ENCODE measurements at places on chromosomes 4 and X.

DNA sequence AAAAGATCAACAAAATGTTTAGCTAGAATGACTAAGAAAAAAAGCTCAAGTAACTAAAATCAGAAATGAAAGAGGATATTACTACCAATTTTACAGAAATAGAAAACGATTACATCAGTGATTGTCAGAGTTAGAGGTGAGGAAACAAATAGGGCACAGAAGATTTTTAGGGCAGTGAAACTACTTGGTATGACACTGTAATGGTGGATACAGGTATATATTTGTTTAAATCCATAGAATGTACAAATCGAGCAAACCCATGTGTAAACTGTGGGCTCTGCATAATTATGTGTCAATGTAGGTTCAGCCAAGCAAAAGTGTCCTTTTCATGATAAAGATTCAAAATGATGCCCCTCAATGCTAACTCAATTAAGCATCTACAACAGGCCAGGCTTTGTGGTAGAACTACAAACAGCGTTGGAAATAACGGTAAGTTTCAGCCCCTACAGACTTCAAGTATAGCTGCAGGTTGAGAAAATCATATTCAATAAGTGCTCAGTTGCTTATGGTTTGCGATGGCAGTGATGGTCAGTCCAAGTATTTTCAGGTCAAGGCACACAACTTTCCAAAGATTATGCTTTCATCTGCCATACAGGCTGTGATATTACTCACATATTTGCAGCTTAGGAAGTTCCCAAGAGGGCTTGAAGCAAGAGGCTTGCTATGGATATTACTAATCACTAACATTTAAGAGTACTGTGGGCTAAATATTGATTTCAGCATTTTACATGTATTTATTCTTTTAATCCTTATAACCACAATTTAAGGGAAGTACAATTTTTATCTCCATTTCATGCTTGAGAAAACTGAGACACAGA, 158.6 kb downstream of the TET2 start:
- no peak for DNase-seq

DNA sequence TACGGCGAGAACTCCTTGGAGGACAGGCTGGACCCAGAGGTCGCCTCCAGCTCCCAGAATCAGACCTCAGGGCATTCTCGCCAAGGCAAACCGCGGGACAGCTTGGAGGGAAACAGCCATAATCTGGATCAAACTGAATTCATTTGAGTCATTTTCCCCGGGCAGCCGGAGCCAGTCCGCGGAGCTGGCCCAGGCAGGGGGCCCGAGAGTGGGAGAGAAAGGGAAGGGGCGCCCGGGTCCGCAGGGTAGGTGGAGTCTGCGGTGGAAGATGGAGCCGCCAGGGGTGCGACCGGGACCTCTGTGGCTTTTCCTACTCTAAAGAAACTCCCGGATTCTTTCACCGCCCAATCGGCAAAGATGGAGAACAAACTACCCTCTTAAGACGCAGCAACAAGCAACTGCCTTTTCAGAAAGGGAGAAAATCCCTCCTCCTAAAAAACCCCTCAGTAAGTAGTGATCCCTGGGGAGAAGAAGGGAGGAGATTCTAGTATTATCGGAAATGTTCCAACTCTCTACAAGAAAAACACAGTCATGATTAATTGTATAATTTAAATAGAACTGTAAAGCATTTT, 5.2 kb downstream of the NKX3-2 start:
- no peak for DNase-seq

GRCh38 chrX:40083120-40083978, 14.4 kb downstream of the BCOR start:
- DNase-seq: no peak

DNA sequence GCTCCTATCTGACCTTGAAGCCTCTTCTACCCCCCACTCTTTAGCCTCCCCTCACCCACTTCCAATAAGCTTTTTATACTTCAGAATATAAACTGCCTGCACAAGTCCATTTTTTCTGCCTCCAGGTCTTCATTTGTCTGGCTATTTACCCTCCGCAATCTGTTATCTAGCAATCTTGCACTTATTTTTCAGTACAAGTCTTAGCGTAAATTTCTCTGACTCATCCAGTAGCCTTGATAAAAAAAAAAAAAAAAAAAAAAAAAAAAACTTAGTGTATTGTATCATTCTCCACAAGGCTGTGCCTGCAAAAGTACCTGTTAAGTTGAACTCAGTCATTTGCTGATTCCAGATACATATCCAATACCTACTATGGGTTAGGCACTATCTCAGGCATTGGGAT, 219.5 kb upstream of the DKK2 start:
- DNase-seq: no peak

- no peak for DNase-seq
Observed at GRCh38 chrX:20499763-20500162, 233.1 kb upstream of the RPS6KA3 start.

GRCh38 chr4:94400191-94400590, 51.6 kb upstream of the PDLIM5 start:
- DNase-seq: no peak

GRCh38 chr4:155099231-155099630, 109.2 kb upstream of the NPY2R start:
- DNase-seq: no peak

GRCh38 chr4:40193016-40193571, 3.7 kb upstream of the RHOH start:
- no peak for DNase-seq

GRCh38 chr4:115433491-115433890, 320.1 kb upstream of the NDST4 start:
- DNase-seq: no peak

DNA sequence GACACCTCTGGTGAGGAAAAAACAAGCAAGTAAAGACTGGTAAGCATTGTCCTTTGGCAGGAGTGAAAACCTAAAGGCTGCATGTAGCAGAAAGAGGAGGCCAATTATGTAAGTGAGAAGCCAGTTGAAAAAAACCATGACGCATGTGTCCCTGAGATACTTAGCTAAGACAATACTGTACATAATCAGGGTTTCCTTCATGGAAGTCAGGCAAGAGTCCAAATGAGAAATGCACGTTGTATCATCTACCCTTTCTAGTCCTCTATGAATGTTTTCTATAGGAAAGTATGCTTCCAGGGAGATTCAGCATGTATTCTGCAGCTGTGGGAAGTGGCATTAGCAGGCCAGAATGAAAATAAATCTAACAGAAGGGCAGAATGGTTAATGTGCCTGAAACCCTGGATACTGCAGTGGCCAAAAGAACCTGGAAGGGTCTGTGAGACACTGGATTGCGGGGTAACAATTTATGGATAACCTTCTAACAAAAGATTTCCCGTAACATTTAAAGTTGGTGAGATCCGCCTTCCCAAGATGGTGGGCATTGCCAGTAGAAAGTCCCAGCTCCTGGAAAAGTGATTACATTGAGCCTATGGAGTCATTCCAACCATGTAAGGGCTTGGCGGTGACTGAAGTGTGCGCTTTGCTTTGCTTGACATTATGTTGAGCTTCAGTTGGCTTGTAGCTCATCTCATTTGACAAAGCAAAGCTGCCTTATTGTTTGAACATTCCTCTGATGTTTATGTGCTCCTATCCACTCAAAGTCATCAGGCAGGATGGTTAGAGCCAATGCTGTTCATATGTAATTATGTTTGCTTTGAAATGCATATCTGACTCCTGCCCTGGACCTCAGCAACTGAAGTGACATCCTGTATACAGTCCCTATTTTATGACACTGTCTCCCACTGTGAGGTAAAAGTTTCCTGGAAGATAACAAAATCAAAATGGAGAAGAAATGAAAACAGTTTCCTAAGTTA, 200.4 kb downstream of the ARHGAP24 start:
- no peak for DNase-seq

GRCh38 chrX:129478516-129478915, 44.8 kb downstream of the SMARCA1 start:
- DNase-seq: no peak

DNA sequence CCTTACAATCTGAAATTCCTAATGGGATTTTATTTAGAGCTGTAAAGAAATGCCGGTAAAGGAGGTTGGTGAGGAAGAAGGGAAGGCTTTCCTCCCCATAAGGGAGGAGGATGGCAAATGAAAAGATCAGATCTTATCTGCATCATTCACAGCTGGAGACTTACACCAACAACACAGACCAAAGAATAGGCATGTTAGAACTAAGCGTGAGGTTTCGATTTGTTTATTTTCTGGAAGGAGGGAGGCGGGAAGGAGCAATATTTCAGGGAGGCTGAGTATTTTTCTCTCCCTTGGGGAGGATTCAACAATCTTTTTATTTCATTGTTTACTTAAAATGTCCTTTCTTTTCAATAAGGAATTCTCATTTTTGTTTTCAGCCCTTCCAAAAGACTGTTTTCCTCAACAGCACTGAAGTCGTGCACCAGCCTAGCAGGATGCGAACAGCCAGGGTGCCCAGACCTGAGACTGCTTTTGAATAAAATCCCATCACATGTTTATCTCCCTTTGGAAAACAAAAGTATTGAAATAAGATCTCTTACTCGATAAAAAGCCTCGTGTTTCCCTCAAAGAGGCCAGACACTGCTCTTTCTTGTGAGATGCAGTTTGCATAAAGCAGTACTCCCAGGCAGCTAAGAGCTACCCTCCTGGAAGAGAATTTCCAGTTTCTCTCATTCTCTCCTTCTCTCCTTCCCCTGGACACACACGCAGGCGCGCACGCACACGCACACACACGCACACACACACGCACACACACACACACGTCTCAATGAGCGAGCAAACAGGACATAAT, 236.1 kb downstream of the MGST2 start:
- DNase-seq: peak; percentile 15

DNA sequence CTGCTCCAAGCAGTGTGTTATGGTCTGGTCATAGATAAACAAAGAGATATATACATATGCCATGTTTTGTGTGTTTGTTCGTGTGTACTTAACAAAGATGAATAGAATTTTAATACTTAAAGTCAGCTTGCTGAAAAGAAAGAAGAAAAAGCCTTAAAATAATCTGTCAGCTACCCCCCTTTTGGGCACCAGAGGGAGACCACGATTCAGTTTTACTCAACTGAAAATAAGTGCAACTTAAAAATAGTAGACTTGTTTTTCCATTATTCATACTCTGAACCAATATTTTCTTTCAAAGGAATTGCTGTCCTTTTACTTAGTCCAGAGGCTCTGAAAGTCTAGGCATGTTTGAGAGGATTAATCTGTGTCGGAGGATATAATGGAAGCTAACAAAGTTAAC, 181.7 kb upstream of the AGTR2 start:
- no peak for DNase-seq

DNA sequence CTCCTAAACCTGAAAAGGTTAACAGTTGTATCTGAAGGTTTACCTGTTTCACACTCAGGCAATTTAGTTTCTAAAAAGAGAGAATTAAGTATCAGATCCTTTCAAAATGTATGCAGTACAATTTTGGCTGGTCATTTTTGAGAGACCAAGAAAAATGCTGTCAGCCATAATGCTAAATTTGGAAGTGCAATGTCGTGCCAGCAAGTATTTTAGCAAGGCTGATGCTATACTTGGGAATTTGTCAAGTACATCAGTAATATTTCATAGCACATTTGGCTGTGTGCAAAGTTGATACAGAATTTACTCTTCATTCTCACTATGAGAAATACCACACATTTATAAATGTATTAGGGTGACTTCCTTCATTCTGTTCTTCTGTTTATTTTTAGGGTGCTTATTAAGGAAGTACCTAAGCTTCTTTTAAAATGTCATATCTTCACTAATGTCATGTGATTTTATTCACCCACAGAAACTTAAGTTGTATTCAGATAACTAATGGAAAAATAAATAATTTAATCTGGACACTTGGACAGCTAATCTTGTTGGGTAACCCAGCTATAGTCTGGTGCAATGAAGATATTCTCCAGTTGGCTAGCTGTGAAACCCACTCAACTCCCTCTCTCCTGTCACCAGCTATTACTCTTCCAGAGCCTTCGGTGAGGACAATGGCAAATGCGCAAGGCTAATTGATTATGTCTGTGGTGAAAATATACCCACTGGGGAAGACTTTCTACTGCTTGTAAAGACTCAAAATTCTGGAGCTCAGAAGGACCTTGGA, 84.2 kb upstream of the TLL1 start:
- DNase-seq: no peak

- DNase-seq: no peak
Observed at GRCh38 chr4:100949350-100949935, 397.9 kb downstream of the PPP3CA start.

GRCh38 chr4:168917138-168917779, 92.8 kb downstream of the CBR4 start:
- no peak for DNase-seq

- peak; percentile 0 for DNase-seq
Observed at GRCh38 chrX:11786862-11787261, 28.8 kb downstream of the MSL3 start.

DNA sequence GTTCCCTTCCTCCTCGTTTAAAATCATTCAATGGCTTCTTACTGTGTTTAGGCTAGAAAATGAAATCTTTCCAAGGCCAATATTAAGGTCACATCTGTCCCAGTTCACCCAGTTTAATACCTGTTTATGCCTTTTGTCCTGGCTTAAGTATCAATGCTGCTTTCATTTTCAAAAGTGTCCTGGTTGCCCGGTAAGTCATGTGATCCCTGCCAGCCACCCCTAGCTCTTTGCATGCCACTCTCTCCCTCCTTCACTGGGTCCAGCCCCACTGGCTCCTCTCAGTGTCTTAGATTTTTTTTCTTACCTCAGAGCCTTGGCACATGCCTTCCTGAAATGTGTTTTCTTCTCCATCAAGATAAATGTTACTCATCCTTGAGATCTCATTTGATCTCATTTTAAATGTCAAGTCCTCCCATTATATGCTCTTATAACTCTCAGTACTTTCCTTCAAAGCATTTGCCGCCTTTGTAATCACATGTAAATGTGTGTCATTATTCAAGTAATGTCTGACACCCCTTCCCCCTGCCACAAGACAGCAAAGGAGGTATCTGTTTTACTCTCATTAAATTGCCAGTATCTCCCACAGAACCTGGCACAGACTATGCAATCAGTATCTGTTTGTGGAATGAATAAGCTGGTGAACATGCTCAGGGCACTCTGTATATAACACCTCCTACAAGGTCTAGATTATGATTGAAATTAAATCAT, 472.5 kb upstream of the RPS6KA3 start:
- no peak for DNase-seq

GRCh38 chr4:15469402-15470127, at the start of gene CC2D2A:
TSS of gene CC2D2A (plus strand) at chr4:15469882. CDS start at chr4:15475933, 6,051 bp downstream.
- DNase-seq: no peak

GRCh38 chrX:100449696-100450608, 39.9 kb upstream of the PCDH19 start:
- no peak for DNase-seq

- no peak for DNase-seq
Observed at GRCh38 chrX:46873746-46874145, 36.9 kb downstream of the RP2 start.

- no peak for DNase-seq
Observed at GRCh38 chr4:186587416-186588018, 32.1 kb upstream of the MTNR1A start.

DNA sequence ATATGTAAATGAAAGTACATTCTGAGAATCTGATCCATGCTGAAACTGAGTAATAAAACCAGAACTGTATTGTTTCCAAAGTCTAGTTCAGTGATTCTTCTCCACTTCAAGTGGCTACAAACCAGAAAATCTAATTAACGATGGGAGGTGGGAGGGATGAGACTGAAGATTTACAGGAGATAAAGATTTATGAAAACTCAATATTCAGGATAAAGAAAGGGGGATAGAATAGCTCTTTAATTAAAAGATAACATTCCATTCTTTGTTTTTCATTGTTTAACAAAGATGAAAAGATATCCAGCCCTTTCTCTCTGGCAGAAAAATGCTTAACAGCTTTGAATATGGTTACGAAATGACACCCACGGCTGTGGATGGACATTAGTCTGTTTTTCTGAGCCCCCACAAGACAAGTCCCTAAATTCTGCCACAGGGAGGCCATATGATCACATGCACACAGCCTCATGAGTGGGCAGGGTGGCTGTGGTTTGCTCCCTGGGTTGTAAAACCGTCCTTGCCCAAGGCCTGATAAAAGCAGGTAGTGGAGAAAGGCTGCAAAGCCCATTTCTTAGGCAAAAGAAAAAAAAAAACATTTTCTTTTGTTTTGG, 36.4 kb downstream of the TMEM150C start:
- DNase-seq: no peak

Measured in DMS79 (cell line).